Cerebellum (tissue), 4 donors: ENCODE measurements at places on chromosomes 7 and 10. TPM values are rescaled to one million over a fixed set of nuclear protein-coding genes. Genes with fewer than 3 reads are reported as not detected.

FGFBP3 gene
- total RNA-seq = 23.3 TPM

TYW1B gene
- total RNA-seq = 3.9 TPM

GDF2 gene
- not detected for total RNA-seq

HOXA5 gene
- total RNA-seq = not detected
